ENCODE measurements at places on chromosomes 16 and 17.

GRCh38 chr16:57642160-57643135 lies 14.0 kb downstream of the ADGRG1 start:
- no peak for DNase-seq

GRCh38 chr16:64990101-64990500 lies 131.8 kb downstream of the CDH11 start:
- DNase-seq: no peak

GRCh38 chr17:27366437-27366836 lies 72.5 kb downstream of the WSB1 start:
- no peak for DNase-seq

- no peak for DNase-seq
Measured at GRCh38 chr16:85832570-85833218, 33.2 kb downstream of the COX4I1 start.

- peak; percentile 98 for DNase-seq
Measured at GRCh38 chr16:56425439-56425832, at the start of gene AMFR. AMFR (minus strand) TSS chr16:56425545; CDS start chr16:56425327, 218 bp downstream.

GRCh38 chr17:59365383-59365981 lies 34.0 kb downstream of the YPEL2 start:
- no peak for DNase-seq

- peak; percentile 27 for DNase-seq
Measured at GRCh38 chr17:9878786-9879525, 26.1 kb downstream of the RCVRN start.

- peak; percentile 11 for DNase-seq
Measured at GRCh38 chr17:68514831-68515635, 2.8 kb downstream of the PRKAR1A start.

- no peak for DNase-seq
Measured at GRCh38 chr17:64057701-64058263, 37.3 kb upstream of the ICAM2 start.
